ENCODE measurements at places on chromosomes 7 and 10. TPM values are rescaled to one million over a fixed set of nuclear protein-coding genes. Genes with fewer than 3 reads are reported as not detected.

The EBF3 gene
- total RNA-seq = 2.5 TPM

DNA sequence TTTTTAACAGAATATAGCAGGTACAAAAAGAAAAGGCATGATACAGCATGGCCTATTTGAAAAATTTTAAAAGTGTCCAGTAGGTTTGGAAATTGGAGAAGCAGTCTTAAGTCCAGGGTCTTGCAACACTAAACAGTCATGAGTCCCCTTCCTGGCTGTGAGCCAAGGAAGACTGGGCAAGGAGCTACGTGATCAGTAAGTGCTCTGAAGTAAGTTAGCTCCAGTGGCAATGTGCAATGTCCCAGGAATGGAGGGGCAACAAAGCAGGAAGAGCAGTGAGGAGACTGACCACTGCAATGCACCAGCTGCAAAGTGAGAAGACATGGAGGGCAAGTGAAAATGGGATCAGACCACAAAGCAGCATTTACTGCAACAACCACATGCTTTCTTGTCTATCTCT, 72.9 kb upstream of the GRID1 start:
- peak; percentile 30 for DNase-seq

GRCh38 chr10:102266670-102267069, 21.3 kb downstream of the GBF1 start:
- DNase-seq = no peak

The VDAC2 gene
- total RNA-seq = 164 TPM

DNA sequence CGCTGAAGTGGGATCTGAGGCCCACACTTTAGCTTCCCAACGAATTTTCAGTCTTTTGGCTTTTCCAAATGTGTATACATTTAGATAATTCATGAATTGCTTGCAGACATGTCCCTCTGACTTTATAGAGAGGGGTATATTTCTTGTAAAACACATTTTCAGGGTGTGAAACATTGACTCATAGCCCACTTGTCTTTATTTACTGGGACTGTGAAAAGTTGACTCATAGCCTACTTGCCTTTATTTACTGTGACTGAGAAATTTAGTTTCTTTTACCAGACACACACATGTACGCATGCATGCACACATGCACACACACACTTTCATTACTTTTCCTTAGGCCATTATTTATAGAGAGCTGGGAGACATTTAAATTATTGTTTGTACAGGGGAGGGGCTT, 79.1 kb downstream of the VTI1A start:
- DNase-seq = peak; percentile 58

The ANKRD22 gene
- not detected for total RNA-seq

The JAKMIP3 gene
- not detected for total RNA-seq

DNA sequence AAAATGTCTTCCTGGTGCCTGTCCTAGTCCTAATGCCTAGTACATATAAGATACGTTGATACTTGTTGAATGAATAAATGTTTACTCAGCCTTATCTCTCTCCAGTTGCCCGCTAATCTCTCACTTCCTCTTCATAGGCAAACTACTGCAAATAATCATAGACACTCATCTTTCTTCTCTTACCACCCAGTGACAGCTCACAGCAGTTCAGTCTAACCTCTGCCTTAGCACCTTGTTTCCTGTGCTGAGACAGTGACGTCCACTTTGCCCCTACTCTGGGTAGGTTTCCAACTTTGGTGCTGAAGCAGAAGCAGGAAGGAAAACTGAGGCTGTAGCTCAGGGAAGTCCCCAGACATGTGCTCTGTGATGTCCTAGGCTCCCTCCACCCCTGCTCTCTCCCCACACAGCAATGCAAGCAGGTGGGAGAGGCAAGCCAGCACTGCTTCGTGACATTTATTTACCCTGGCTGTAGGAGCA, 45.5 kb upstream of the RHOBTB1 start:
- no peak for DNase-seq

The KMT2E gene
- 39.3 TPM for total RNA-seq

DNA sequence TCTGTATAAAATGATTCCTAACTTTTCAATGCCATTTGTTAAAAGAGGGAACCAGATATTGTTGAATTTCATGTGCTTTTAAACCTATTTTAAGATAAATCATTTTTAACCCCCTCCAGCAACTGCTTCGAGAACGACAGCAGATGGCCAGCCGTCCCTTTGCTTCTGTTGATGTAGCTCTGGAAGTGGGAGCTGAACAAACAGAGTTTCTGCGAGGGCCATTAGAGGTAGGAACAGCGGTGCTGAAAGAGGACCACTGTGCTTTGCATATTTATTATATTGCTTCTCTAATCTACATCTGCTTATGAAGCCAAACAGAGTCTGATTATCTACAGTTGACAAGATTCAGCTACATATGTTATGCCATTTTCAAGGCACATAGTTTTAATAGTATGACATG, 545.9 kb downstream of the GFRA1 start:
- DNase-seq = no peak

DNA sequence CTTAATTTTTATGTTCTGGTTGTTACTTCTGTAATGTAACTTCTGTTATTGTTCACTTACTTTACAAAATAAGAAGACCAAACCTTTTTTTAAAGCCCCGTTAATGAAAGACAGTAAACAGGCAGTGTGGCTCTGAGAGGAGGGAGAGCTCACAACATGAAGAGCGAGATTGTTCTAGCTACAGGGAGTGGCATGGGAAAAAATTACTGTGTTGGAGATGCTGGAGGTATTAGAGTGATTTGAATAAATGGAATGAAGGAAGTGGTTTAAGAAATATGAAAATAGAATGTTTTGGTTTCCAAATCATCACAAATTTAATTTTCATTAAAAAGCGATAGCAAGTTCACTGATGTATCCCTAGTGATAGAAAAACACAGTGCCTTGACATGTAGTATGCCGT, 31.8 kb downstream of the REEP3 start:
- peak; percentile 56 for DNase-seq

DNA sequence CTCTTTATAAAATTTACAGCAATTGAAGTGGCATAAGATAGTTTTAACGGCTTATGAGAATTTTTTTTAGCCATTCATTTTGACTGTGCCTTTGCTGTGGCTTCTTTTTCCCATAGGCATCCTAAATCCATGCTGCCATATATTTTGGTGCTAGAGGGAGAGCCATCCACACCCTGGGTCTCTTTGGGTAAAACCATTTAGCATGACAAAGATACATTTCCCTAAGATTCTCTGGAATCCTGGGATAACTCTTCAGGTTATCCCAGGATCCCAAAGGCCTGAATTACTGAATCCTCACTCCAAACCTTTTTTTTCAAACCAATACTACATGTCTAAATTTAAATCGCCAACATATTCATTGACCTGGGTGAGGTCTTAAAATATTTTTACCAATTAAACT, 28.9 kb downstream of the DNAJC12 start:
- no peak for DNase-seq

GRCh38 chr10:35219891-35220890, 93.5 kb downstream of the CREM start:
- DNase-seq = peak; percentile 22

GRCh38 chr7:19648791-19649190, 60.0 kb downstream of the POLR1F start:
- DNase-seq = peak; percentile 61

DNA sequence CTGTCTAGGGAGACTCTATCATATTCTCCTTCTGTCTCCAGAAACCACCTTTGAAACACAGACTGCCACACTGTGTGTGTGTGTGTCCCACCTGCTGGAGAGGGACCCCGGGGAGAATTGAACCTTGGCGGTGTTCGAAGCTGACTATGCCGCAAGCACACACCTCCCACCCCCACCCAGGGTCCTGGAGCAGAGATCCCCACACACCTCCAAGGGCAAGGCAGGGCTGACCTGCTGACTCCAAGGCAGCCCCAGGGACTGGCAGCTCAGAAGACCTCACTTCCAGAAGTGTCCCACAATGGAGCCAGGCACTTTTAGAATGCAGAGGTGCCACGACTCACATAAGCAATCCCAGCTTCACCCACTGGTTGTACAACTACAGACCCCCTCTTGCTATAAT, 13.1 kb downstream of the DRGX start:
- DNase-seq = no peak

The PLEKHS1 gene
- 0.84 TPM for total RNA-seq

- peak; percentile 40 for DNase-seq
These were observed 123.1 kb upstream of the PITRM1 start for GRCh38 chr10:3295582-3296151.

DNA sequence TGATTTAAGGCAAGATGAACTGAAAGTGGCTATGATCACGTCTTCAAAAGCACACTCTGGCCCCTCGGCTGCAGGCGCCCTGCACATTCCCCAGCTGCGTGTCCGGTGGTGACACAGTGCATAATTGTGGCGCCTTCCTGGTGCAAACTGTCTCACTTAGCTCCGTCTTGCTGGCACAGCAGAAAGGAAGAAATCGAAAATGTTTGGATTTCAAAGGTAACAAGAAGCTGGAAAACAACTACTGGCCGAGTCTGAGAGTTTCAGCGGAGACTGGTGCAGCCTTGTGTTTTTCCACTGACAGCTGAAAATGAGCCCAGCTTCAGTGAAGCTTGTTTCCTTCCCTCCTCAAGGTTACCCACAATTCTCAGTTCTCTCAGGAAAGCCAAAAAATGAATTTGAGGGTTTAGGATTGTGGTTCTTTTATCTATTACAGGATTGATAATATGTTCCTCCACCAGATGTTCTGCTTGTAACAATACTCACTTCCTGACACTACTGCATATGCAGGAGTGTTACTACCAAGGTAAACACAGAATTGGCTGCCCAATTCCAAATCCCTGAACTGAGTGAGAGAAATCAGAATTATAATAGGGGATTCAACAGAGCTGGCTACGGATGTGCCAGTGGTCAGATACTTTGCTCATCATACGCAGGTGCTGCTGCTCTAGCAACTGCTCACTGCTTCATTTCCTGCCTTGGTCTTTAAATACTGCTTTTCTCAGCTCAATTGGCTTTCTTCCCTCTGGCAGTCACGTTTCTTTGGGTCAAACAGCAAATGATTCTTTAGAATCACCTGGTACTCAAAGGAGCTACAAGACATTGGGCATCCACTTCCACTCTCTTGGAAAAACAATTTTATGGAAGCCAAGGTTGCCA, 63.7 kb downstream of the TRUB1 start:
- DNase-seq = peak; percentile 44

GRCh38 chr10:70494966-70495365, 16.4 kb downstream of the PALD1 start:
- no peak for DNase-seq

The FBXL13 gene
- 1.4 TPM for total RNA-seq

GRCh38 chr7:71193099-71193810, 61.3 kb downstream of the GALNT17 start:
- DNase-seq = no peak

DNA sequence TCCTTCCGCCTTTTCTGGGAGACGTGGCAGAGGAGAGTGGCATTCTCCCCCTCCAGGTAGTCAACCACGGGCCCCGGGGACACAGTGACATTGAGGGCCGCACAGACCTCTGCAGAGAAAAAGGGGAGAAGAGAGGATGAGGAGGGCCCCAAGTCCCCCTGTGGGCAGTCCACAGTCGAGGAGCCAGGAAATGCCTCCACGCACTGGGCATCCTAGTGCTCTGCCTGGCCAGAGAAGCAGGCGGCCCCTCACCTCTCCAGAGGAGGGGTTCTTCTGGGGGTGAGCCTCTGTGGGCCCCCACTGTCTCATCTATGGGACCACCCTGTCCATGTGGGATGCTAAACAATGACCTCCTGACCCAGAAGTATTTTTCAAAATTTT, 7.4 kb downstream of the VSTM4 start:
- DNase-seq = no peak

Data from RPMI7951 (cell line).